ENCODE measurements at places on chromosomes 3 and 15. TPM values are rescaled to one million over a fixed set of nuclear protein-coding genes. Genes with fewer than 3 reads are reported as not detected.

Gene PTX3
- not detected for total RNA-seq

DNA sequence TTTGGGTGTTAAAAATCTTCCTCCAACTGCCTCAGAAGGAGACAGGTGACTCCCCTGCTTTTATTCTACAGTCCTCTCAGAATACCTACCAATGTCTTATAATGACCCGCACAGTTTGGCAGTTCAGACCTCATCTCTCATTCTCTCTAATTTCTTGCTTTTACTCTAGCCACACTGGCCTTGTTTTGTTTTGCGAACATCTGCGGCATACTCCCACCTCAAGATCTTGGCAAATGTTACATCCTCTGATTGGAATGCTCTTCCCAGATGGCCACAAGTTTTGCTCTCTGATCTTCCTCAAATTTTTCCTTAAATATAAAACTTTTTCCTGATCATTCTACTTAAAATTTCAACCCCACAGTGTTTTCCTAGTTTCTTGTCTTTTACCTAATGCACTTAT lies 94.1 kb downstream of the PLSCR2 start:
- no peak for DNase-seq

DNA sequence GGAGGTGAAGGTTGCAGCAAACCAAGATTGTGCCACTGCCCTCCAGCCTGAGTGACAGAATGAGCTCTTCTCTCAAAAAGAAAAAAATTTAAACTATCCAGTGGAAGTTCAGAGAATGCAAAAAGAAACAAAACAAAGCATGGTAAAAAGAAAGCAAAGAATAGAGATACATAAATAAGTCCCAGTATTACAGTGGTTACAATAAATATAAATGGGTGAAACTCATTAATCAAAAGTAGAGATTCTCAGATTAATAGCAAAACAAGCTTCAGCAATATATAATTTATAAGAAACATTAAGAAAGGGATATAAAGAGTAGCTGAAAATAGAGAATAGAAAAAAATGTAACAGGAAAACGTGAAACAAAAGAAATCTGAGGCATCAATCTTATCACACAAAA lies 23.6 kb upstream of the GHSR start:
- DNase-seq, result no peak

GRCh38 chr3:48596676-48597407 lies 1.7 kb upstream of the COL7A1 start:
- DNase-seq, result no peak

Gene VPS33B
- total RNA-seq, result 25.6 TPM

Gene HYAL1
- total RNA-seq, result 5.0 TPM
